Mammary epithelial cell (primary cell): ENCODE measurements at places on chromosomes 1 and 21. TPM values are rescaled to one million over a fixed set of nuclear protein-coding genes. Genes with fewer than 3 reads are reported as not detected.
A peak's percentile ranks its signal among the peaks of the same experiment; 100 is the strongest.

Gene HOOK1
- 8.5 and 9.6 TPM in 2 replicates for total RNA-seq

Gene RIPPLY3
- 0.13 and 0.54 TPM in 2 replicates for total RNA-seq

Gene CHTOP
- 36.0 TPM for total RNA-seq

Gene TCHHL1
- not detected in 2 replicates for total RNA-seq

DNA sequence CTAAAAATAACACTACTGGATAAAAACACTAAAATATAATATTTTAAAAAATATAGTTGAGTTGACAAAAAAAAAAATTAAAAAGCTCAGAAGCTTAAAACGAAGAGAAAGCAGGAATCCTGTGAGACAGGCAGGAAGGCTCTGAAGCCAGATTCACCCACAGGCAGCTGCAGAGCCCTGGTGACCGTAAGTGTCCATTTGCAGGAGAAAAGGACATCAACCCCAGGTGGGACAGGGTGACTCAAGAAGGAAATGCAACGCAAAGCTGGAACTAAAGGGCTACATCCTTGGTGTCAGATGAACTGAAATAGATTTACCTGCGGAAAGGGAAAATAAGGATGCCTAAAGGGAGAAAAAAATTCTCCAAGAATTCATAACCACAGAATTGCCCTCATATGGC lies 46.8 kb downstream of the USP24 start:
- DNase-seq, result no peak

DNA sequence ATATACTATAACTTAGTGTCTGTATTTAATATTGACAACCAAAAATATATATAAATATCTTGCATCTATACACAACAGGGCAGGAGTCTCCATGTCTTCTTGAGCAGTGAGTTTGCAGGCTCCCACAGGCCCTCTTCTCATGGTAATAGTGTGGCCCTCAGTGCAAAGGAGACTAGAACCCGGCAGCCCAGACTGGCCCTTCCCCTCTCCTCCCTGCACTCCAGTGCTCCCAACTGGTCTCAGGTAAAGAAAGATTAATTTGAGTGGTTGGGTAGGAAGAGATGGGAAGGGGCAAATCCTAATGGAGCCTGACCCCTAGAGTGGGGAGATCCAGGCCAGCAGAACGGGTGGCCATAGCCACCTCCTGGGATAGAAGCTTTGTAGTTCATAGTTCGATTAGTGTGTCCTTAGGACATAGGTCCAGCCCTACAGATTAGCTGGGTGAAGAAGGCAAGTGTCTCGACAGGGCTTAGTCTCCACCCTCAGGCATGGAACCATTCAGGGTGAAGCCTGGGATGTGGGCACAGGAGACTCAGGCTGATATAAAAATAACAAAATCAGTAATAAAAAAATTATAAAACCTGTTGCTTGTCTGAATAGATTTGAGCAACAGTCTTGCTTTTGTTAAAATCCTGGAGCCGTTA lies 32.3 kb downstream of the SLC2A1 start:
- no peak for DNase-seq

DNA sequence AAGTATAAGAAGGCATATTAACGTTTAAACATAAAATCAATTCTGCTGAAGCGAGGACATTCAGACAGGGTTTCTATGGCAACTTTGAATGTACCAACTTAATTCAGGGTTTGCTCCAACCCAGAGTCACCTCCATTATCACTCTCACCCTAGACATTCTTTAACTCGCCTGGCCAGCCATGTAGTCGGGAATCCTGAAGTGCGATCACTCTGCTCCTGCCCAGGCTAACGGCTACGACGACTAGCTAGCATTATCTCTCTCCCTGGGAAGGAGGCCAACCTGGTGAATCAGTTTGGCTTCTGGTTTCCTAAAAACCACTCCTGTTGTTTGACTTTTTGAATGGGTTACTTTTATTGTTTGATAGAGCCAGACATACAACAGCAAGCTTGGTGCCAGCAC lies 38.9 kb upstream of the ZBTB18 start:
- peak; percentile 48 for DNase-seq

DNA sequence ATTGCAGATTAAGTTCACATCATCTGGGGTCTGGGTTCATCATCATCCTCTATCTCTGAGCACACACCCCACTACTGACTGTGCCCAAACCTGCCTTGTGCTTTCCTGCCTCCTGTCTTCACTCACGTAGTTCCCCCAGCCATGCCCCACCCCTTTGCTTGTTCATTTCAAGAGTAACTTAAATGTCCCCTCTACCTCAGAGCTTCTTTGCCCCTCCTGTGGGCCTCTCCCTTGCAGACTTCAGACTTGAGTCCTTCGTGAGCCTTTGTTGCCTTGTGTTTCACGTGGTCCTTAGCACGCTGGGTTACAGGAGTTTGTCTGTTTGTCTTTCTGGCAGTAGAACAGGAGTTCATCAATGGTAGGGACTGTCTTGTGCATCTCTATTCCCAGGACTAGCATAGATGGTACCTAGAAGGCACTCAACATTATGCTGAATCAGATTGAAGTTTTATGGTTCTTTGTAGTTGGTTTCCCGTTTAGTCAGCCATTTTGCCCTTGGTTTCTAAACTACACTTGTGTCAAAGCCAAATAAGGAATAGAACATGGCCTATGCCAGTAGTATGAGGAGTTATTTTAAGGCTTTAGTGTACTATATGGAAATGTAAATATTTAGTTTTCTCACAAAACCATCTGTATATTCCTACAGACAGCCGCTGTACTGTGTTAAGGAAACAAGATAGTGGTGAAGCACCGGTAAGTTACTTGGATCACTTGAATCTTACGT lies 86.2 kb downstream of the TTC3 start:
- no peak for DNase-seq

- no peak for DNase-seq
These were observed 162.4 kb upstream of the POU3F1 start for GRCh38 chr1:38208716-38209632.

DNA sequence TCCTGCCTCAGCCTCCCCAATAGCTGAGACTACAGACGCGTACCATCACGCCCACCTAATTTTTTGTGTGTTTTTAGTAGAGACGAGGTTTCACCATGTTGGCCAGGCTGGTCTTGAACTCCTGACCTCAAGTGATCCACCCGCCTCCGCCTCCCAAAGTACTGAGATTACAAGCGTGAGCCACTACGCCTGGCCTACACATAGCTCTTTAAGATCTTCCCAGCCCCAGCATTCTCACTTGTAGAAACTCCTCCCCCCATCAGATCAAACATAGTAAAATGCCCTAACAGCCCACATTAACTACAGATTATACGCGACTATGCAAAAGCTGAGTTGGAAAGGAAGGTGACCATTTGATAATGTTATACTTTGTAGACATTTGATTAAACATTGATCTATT lies 634.8 kb downstream of the MATN1 start:
- no peak for DNase-seq

GRCh38 chr1:38455829-38456530 lies 403.6 kb downstream of the RRAGC start:
- DNase-seq, result no peak
